ENCODE measurements at places on chromosomes 5 and 9.

- DNase-seq = peak; percentile 89
Measured at GRCh38 chr5:139461698-139462097, 845 bp downstream of the ECSCR start.

DNA sequence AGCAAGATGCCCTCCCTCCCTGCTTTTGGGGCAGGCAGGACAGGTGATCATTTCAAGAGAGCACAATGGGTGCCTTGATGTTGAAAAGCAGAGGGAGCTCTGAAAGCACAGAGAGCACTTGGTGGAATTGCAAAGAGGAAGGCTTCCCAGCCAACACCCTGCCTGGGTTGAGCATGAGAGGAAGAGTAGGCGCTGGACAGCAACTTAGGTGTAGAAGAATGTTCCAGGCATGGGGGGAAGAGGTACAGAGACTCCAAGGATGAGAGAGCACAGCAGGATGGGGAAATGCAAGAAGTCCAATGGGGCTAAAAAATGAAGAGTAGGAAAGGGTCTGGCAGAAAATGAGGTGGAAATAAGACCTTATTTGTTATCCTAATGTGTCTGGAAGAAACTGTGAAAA lies 144.8 kb downstream of the TRIM36 start:
- no peak for DNase-seq

DNA sequence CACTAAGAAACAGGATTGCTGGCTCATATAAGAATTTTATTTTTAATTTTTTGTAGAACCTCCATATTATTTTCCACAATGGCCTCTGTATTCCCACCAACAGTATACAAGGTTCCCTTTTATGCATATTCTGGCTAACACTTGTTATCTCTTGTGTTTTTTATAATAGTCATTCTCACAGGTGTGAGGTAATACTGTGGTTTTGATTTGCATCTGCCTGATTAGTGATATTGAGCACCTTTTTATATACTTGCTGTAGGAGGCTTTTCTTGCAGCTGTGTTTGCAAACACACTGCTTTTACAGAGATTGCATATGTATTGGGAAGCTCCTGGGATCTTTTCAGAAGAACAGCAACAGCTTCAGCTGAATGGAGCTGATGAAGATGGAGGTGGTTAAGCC lies 164.8 kb downstream of the DEPDC1B start:
- no peak for DNase-seq

- no peak for DNase-seq
Measured at GRCh38 chr5:175765858-175766257, 105.5 kb upstream of the CPLX2 start.

GRCh38 chr9:136795000-136795348 lies 1.2 kb upstream of the CCDC183 start:
- DNase-seq = no peak

DNA sequence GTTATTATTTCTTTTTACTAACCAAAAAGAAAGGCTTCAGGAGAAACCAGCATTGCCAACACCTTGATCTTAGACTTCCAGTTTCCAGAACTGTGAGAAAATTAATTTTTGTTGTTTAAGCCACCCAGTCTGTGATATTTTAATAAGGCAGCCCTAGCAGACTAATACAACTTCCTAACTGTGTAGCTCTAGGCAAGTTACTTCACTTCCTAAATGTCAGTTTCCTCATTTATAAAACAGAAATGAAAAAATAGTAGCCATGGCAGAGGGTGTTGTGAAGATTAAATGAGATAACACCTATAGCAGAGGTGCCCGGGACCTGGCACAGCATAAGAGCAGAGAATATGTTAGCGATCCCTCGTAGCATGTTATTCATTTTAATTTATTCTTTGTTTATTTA lies 66.6 kb upstream of the HAND1 start:
- DNase-seq = no peak

Measured in ELR (cell line).